ENCODE measurements at places on chromosomes 1 and 21.

GRCh38 chr1:237879195-237879594 is 11.5 kb downstream of the ZP4 start:
- no peak for DNase-seq

DNA sequence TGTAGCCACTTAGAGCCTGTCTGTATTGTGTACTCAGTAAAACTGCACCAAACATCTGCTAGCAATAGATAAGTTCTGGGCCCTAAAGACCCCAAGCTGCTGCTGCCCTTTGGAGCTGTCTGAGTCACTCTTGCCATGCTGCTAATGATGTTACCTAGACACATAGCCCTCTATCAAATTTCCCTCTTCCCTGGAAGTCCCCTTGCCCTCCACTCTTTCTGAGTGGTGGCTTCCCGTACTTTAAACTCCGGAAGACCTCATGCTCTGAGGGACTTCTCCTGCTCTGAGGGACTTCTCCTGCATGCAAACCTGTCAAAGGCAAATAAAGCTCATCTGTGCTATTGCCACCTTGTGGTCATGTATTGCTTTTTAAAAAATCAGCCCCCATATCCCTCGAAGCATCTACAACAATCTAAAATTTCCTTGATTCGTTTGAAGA is 34.0 kb downstream of the FH start:
- peak; percentile 57 for DNase-seq

GRCh38 chr1:52002038-52002917 is 11.8 kb upstream of the RAB3B start:
- peak; percentile 93 for DNase-seq

DNA sequence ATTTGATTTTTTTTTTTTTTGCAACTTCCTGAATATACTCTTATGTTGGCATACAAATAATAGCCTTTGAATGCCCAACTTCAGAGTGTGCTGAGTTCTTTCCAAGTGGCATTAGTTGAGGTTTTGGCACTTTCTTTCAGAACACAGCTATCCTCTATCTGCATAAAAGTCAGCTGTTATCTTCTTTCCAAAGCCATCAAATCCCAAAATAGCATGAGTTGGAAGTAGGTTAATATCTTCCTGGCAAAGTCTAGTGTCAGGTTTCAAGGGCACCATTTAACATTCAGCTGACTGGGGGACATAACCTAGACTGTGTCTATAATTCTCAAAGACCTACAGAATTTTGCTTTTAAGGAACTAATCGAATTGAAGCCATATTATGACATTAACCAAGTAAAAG is 223.9 kb downstream of the PLPP3 start:
- DNase-seq = no peak

DNA sequence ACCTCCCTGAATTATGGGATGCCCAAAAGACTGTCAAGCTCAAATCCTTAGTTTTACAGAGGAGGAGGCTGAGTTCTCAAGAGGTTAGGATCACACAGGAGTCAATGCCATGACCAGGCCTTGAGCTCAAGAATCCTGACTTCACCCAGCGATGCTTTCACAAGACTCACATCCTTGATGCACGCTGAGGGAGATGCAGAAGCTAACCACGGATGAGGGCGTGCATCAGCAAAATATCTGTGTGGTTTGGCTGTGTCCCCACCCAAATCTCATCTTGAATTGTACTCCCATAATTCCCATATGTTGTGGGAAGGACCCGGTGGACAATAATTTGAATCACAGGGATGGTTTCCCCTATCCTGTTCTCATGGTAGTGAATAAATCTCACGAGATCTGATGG is 133.2 kb downstream of the KCNJ6 start:
- DNase-seq = no peak

DNA sequence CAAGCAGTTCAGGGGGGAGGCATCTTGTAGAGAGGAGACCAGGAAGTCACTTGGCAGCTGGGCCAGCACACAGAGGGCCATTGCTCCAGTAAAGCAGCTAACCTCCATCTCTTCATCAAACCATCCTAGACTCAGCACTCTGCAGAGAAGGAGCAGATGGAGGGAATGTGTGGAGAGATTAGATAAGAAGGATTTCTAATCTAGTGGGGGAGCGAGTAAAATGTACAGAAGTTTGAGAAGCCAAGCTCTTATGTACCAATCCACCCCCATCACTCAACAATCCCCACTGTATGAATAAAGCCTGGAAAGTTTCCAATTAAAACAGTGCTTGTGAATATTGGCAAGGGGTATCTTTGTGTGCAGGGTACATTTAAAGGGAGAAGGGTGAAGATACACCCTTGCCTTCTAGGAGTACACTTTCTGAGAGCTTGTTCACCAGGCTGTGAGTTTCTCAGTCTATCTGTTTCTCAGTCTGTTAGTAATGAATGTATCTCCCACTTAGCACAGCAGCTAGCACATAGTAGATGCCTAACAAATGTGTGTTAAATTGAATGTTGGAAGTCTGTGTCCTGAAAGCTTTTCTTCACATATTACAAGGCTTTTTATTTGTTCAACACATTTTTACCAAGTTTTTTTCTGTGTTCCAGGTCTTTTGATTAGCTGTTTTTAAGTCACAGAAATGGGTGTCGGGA is 142.7 kb upstream of the UBE2U start:
- DNase-seq = no peak

DNA sequence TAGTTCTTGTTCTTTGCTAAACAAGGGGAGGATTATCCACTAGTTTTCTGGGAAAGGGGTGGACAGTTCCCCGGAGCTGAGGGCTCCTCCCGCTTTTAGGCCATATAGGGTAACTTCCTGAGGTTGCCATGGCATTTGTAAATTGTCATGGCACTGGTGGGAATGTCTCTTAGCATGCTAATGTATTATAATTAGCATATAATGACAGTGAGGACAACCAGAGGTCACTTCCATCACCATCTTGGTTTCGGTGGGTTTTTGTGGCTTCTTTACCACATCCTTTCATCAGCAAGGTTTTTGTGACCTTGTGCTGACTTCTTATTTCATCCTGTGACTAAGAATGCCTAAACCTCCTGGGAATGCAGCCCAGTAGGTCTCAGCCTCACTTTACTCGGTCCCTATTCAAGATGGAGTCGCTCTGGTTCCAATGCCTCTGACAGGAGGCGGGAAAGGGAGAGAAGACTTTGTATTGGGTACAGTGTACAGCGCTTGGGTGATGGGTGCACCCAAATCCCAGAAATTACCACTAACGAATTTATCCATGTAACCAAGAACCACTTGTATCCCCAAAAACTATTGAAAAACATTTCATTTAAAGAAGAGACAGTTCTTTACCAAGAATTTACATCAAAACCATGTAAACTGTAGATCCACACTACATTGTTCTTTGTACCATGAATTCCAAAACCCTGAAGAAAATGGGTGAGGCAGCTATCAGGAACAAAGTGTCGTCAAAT is 8.7 kb upstream of the SLC2A5 start:
- DNase-seq = no peak

- peak; percentile 11 for DNase-seq
These were observed 196.5 kb upstream of the POU3F1 start for GRCh38 chr1:38243106-38243505.

- DNase-seq = no peak
These were observed 913 bp upstream of the S1PR1 start for GRCh38 chr1:101235696-101236515.

DNA sequence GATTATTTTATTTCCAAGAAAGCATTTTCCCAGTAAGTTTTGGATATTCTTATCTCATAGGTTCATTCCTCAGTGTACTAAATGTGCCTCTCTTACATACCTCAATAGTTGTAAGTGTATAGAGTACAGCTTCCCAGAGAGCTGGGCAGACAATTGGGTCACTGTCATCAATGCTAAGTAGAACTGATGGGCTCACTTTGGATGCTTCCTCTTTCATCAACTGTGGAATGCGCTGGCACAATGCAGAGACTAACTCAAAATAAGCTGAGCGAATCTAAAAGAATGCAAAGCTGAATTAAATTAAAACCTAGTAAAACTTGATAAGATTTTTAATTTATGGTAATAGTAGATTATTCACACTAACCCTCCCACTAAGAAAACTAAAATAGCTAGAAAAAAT is 21.5 kb downstream of the LTN1 start:
- no peak for DNase-seq

DNA sequence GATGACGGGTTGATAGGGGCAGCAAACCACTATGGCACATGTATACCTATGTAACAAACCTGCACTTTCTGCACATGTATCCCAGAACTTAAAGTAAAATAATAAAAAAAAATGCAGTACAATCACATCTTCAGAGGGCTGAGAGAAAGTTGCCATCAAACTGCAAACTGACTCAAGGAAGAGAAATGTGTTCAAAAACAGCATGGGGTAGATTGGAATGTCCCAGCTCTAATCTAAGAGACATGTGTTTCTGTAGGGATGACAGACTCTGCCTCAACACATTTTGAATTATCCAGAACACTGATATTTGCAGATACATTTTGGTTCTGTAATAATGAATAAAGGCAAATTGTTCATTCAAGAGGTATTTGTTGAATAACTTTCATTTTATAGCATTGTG is 171.2 kb upstream of the RUNX1 start:
- no peak for DNase-seq

- DNase-seq = no peak
These were observed 9.0 kb downstream of the TTLL10 start for GRCh38 chr1:1182491-1183220.

- DNase-seq = no peak
These were observed 169.2 kb upstream of the SGIP1 start for GRCh38 chr1:66364578-66365391.

- DNase-seq = no peak
These were observed 326.5 kb upstream of the PROX1 start for GRCh38 chr1:213661302-213661701.

GRCh38 chr1:6510493-6510892 is 19.0 kb upstream of the PLEKHG5 start:
- no peak for DNase-seq

DNA sequence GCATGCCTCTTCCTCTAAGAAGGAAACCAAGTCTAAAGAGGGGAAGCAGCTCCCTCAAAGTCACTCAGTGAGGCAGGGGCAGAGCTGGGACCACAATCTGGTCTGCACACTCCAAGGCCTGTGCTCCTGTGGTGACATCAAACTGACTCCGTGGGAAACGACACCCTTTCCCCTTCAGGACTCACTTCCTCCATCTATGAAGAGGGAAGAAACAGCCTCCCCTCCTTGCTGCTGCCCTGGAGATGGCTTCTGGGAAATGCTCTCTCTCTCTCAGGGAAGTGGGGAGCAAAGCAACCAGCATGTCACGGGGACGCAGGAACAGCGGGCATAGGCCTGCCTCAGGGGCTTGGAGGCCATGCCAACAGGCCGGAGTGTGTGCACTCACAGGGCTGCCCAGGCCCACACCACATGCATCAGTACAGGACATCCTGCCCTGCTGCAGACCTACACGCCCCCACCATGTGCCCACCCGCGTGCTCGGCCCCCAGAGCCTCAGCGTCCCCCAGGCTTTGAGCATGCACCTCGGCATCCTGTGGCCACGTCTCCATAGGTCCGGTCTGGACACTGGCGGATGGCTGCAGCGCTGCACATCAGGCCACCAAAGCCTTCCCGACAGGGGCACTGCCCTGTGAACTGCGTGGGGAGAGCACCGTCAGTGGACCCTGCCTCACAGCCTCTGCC is 25.7 kb downstream of the LAMB3 start:
- DNase-seq = no peak

DNA sequence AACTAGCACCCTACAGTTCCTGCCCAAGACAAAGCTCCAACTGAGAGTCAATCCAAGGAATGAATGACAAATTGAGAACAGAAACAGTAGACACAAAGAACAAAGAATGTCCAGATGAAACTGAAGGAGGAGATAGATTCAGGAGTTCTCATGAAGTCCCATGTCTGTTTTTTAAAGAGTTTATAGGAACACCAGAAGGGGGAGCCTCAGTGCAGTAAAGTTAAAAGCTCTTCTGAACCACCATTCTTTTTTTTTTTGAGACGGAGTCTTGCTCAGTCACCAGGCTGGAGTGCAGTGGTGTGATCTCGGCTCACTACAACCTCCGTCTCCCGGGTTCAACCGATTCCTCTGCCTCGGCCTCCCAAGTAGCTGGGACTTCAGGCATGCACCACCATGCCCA is 323.6 kb downstream of the MRPL39 start:
- no peak for DNase-seq

Data from NCI-H1417 (cell line).